ENCODE measurements at places on chromosomes 12 and 14.

DNA sequence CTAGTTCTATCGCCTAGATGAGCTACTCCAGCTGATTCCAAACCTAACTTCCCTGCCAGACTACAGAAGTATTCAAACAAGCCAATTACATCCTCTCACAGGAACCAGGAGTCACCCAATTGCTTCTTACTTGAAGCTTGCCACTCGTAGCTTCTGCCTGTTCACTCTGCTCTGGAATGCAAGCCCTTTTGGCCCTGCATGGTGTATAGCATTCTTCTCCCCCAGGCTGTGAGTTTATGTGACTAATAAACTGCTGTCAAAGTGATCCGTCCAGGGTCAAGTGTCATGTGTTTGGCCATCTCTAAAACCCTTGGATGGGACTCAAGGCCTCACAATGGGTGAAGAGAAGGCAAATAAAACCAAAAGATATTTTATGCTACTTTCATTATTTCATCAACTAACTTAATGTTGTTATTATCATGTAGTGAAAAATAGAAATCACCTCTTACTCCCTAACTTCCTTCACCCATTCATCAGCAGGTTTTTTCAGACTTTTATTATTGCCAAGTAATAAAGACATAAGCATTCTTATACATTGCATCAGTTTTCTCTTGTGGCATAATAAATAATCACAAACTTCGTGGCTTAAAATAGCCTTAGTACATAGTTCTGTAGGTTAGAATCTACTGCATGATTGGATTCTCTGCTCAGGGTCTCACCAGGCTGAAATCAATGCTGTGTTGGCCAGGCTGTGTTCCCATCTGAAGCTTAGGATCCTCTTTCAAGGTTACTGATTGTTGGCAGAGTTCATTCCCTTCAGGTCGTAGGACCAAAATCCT lies 1981.7 kb upstream of the FLRT2 start:
- H3K27me3 ChIP-seq = no peaks in the 10 kb centered on the region
- DNase-seq = no peak
- no peaks in the 10 kb centered on the region for H3K36me3 ChIP-seq
- no peak overlapping the region for H3K4me3 ChIP-seq
- no peaks in the 10 kb centered on the region for H3K4me1 ChIP-seq

DNA sequence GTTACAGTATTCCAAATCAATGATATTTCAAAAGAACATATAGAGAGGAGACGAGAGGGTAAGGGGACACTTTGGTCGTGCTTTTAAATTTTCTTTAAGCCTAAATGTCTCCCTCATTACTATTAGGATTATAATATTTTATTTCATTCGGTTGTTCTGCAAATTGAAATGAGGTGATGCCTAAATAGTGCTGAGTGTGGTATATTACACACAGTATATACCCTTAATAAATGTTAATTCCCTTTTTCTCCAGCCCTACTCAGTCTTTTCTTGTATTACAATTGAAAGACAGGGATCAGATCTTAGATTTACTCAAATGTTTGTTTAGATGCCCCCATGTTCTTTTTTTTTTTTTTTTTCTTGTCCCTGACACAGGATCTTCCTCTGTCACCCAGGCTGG lies 7.7 kb downstream of the SNAPC1 start:
- no peak for DNase-seq
- H3K27ac ChIP-seq = no peak overlapping the region
- no peaks in the 10 kb centered on the region for H3K27me3 ChIP-seq
- H3K4me3 ChIP-seq = no peak overlapping the region
- H3K36me3 ChIP-seq = peaks cover 29% of the 10 kb centered on the region
- H3K4me1 ChIP-seq = peaks cover 16% of the 10 kb centered on the region

- H3K36me3 ChIP-seq = peaks cover 29% of the 10 kb centered on the region
- no peak overlapping the region for H3K27ac ChIP-seq
- peaks cover 19% of the 10 kb centered on the region for H3K4me1 ChIP-seq
- H3K4me3 ChIP-seq = no peak overlapping the region
These were observed 1.5 kb upstream of the ULK1 start for GRCh38 chr12:131892711-131893604.

DNA sequence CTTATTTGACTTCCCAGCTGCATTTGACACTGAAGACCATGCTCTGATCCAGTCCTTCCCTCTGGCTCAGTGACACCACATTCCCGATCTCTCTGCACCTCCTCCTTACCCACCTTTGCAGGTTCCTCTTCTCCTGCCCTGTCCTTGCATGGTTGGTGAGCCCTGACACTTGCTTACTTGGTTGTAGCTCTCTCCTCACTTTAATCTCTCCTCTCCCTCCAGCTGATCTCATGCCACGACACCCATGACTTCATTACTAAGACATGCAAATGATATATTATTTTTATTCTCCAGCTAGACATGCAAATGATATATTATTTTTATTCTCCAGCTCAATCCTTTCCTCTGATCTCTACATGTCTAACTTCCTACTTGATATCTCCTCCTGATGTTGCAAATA lies at the start of gene SERPINA9:
SERPINA9 (minus strand) TSS at position 175 of the 400 bp plus-strand sequence. CDS start 6,357 bp downstream, outside the sequence.
- peaks cover 22% of the 10 kb centered on the region for H3K27me3 ChIP-seq
- H3K36me3 ChIP-seq = no peaks in the 10 kb centered on the region
- H3K4me1 ChIP-seq = no peaks in the 10 kb centered on the region
- H3K4me3 ChIP-seq = no peak within 1 kb of the TSS
- DNase-seq = no peak

- peak overlapping the region; percentile 11 for H3K27ac ChIP-seq
- peaks cover 52% of the 10 kb centered on the region for H3K36me3 ChIP-seq
- no peaks in the 10 kb centered on the region for H3K27me3 ChIP-seq
- no peak for DNase-seq
- peaks cover 54% of the 10 kb centered on the region for H3K4me1 ChIP-seq
These were observed 4.9 kb downstream of the WSB2 start for GRCh38 chr12:118055865-118056773.

DNA sequence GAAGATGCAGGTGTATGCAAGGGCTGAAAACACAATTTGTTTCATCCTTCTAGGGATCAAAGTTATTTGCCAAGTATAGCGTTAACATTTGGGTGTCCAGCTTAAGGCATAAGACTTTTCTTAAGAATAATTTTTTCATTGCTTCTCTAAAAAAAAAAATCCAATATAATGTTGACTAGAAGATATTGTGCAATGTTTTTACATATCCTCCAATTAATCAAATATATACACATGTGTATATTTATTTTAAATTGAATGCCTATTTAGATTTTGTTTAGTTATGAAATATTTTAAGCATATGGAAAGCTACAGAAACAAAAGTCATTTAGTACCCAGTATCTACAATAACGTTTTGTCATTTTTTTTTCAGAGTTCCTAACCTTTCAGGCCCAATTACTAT lies 28.5 kb upstream of the KRR1 start:
- DNase-seq = no peak
- no peak overlapping the region for H3K27ac ChIP-seq
- no peak overlapping the region for H3K4me3 ChIP-seq
- H3K36me3 ChIP-seq = no peaks in the 10 kb centered on the region
- H3K4me1 ChIP-seq = no peaks in the 10 kb centered on the region
- no peaks in the 10 kb centered on the region for H3K27me3 ChIP-seq
